ENCODE measurements at places on chromosomes 7 and 10. TPM values are rescaled to one million over a fixed set of nuclear protein-coding genes. Genes with fewer than 3 reads are reported as not detected.

Gene TUBAL3
- total RNA-seq: 0.57 TPM

Gene VAX1
- not detected for total RNA-seq

Gene URGCP
- 16.7 TPM for total RNA-seq

Gene OR2A2
- total RNA-seq: not detected

Gene CCDC146
- 16.1 TPM for total RNA-seq

Gene UNCX
- total RNA-seq: not detected

Gene STEAP4
- 39.8 TPM for total RNA-seq

Gene PRSS37
- total RNA-seq: not detected

Gene ABCB1
- 6.5 TPM for total RNA-seq

Gene AKR1C8
- total RNA-seq: 3.6 TPM

Gene NUDT1
- total RNA-seq: 25.8 TPM

Gene SFRP5
- not detected for total RNA-seq

Gene TRPV6
- total RNA-seq: not detected

Gene OPN1SW
- total RNA-seq: not detected

Gene CCDC172
- total RNA-seq: not detected

Gene RNF32
- not detected for total RNA-seq

Gene ZWINT
- total RNA-seq: 6.8 TPM

Gene TMEM225B
- 1.1 TPM for total RNA-seq

Gene GSTO1
- total RNA-seq: 100 TPM

Gene GRM3
- not detected for total RNA-seq

Gene SERPINE1
- 8.0 TPM for total RNA-seq

Gene ZNF804B
- total RNA-seq: not detected

Gene ZNHIT1
- 115 TPM for total RNA-seq

Gene PON1
- not detected for total RNA-seq

Gene MGMT
- total RNA-seq: 27.5 TPM

Gene NFKB2
- total RNA-seq: 13.3 TPM

Gene ZSCAN25
- total RNA-seq: 12.3 TPM

Gene BAIAP2L1
- 3.2 TPM for total RNA-seq

Gene NKX2-3
- not detected for total RNA-seq

Gene CEP55
- 0.19 TPM for total RNA-seq

Gene GUSB
- total RNA-seq: 34.1 TPM

Gene SPDYE2B
- not detected for total RNA-seq

Gene FAM131B
- total RNA-seq: 0.19 TPM

Gene GNGT1
- total RNA-seq: not detected

Gene EXOC4
- 78.4 TPM for total RNA-seq

Gene PRSS58
- total RNA-seq: not detected

Gene PAPSS2
- total RNA-seq: 42.9 TPM

Gene NT5C3A
- 24.9 TPM for total RNA-seq

Gene ZNF680
- total RNA-seq: 20.5 TPM

Gene RPA3
- 22.3 TPM for total RNA-seq

Gene TMEM229A
- total RNA-seq: not detected

Gene PKD1L1
- 1.1 TPM for total RNA-seq

Gene TSC22D4
- total RNA-seq: 20.4 TPM
